ENCODE measurements at places on chromosomes 6 and 20. TPM values are rescaled to one million over a fixed set of nuclear protein-coding genes. Genes with fewer than 3 reads are reported as not detected.

Gene RAD21L1
- total RNA-seq: not detected

GRCh38 chr6:15403094-15403755 is 157.4 kb downstream of the JARID2 start:
- DNase-seq: no peak

Gene C6orf58
- total RNA-seq: not detected

Gene TTLL9
- total RNA-seq: 3.0 TPM

DNA sequence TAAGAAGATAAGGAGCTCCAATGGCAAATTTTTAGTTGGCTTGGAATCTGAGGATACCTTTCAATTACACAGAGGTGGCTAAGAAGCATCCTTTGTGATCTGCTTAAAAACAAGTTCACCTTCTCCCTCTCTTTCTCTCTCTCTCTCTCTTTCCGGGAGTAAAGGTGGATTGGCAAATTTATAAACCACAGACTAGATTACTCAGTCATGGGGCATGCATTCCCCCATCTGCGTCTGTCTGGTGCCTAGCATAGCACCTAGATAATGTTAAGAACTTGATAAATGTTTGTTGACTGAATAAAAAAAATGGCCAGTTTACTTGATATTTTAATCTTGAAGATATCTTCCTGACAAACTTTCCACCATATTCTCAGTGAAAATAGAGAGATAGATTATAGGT is 312.3 kb downstream of the CDC5L start:
- no peak for DNase-seq

DNA sequence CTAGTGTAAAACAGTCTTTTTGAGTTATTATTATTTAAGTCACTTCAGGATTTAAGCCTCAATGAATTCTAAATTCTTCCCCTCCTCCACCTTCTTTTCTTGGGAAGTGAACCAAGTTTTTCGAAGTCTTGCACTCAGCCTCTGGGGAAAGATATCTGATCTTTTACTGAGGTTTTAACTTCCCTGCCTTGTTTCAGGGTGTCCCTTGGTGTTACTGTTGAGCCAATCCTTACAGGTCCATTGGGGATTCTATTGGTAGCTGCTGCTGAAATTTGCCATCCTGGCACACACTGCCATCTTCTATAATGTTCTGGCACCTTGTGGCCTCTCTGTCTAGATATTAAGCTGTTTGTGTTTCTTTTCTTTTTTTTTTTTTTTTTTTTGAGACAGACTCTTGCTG is 31.7 kb downstream of the BEND6 start:
- DNase-seq: no peak

DNA sequence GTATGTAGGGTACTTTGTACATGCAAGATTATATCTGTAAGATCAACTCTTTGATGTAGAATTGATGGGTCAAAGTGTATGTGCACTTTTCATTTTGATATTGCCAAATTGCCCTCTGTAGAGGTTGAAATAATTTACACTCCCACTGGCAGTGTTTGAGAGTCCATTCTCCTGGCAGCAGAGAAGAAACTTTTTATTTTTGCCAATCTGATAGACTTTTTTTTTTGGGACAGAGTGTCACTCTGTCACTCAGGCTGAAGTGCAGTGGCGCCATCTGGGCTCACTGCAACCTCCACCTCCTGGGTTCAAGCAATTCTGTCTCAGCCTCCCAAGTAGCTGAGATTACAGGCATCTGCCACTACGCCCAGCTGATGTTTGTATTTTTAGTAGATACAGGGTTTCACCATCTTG is 199.2 kb downstream of the ZFAND3 start:
- DNase-seq: no peak

Gene CRYBG1
- total RNA-seq: 5.9 TPM

GRCh38 chr20:46816886-46817638 is 77.6 kb upstream of the EYA2 start:
- DNase-seq: no peak

GRCh38 chr6:14543971-14544585 is 426.5 kb downstream of the CD83 start:
- no peak for DNase-seq

DNA sequence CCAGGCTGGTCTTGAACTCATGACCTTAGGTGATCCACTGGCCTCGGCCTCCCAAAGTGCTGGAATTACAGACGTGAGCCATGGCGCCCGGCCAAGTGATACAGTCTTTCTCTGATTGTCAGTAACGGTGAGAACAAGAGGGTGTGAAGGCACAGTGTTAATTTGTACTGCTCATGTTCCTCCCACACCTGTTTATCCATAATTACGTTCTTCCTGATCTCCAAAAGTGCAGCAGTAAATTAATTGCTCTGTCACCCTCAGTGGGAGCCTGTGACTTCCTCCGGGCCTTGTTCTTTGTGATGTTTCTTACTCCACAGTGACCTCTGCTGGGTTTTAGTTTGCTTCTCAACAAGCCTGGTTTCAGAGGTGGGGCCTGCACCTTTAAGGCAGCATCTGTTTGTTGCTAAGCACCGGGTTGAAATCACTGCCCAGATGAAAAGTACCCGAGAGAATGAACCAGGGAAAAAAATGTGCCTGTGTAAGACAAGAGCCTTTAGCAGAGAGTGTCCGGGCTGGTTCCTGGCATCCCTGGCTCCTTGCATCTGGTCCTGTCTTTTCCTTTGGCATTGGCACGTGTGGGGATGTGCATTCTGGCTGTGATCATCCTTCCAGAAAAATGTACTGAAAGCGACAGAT is 89.1 kb upstream of the CLDN20 start:
- DNase-seq: no peak

Gene KCNK15
- total RNA-seq: 1.2 TPM

DNA sequence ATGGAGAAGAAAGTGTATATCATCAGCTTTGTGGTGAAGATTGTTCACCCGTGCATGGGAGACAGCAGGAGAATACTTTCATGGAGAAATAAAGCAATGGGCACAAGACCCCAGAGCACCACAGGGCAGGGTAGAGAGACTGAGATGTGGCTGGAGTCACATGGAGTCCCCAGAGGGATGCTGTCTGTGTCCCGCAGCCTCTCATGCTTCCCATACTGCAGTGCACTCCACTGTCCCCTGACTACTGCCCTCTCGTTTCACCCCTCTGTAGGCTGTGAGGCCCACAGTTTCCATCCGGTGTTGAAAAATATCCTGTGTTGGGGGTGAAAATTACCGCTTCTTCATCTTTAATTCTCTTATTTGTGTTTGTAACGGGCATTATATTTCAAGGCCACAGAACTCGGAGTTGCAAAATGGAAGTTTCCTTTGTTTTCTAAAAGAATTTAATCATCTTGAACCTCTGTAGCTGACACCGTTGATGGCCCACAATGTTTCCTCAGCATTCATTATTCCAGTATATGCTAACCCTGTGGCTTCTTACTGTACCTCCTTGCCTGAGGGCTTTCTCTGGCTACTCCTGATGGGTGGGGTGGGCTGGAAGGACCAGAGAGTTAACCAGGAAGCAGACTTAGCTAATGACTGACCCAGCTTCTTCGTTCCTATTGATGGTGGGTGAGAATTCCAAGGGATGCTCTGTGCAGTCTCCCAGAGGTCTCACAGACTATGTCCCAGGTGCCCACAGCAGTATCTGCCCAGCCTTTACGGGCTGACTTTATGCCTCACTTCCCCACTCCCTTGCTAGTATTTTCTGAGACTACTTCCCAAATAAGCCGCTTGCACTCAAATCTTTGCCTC is 51.7 kb downstream of the PROKR2 start:
- DNase-seq: no peak

DNA sequence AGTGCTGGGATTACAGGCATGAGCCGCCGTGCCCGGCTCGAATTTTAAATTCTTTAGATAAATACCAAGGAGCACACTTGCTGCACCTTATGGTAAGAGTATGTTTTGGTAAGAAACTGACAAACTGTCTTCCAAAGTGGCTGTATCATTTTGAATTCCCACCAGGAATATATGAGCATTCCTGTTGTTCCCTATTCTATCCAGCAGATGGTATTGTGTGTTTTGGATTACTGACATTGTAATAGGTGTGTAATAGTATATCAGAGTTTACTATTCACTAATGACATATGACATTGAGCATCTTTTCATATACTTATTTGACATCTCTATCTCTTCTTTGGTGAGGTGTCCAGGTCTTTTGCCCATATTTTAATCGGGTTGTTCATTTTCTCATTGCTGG is 40.5 kb downstream of the TGM6 start:
- no peak for DNase-seq

Gene KCNK16
- not detected for total RNA-seq

- no peak for DNase-seq
Observed at GRCh38 chr6:50381099-50381415, 331.3 kb upstream of the DEFB112 start.

DNA sequence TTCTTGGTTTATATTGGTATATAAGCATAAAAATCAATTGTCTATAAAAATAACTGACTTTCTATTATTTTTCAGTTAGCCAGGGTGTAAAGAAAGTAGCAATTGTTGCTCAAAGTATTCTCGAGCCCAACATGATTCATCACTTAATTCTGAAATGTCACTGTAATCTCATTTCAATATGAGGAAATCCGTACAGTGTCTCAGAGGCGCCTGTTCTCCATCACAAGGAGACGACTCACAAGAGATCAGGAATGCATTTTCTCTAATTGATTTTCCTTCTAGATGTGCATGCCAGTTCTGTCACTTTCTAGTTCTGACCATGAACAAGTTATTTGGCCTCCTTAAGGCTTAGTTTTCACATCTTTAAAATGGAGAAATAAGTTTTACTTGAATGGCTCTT is 753.1 kb downstream of the MAFB start:
- DNase-seq: no peak

DNA sequence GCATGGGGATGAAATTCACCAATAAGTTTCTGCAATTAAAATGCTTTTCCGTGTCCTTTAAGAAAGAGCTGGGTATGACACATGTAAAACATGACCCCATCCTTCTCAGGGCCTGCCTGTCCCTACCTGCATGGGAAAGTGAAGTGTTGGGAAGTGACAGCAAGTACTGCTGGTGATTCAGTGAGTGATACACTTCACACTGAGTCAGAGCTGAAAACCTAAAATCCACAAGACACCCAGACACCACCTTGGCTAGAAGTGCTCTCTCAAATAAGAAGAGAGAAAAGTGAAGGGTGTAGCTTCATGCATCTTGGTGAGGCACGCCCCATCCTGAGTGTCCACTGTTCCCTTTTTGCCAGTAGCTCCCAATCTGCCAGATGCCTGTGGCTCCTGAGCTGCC is 3.3 kb downstream of the RAB22A start:
- DNase-seq: no peak

DNA sequence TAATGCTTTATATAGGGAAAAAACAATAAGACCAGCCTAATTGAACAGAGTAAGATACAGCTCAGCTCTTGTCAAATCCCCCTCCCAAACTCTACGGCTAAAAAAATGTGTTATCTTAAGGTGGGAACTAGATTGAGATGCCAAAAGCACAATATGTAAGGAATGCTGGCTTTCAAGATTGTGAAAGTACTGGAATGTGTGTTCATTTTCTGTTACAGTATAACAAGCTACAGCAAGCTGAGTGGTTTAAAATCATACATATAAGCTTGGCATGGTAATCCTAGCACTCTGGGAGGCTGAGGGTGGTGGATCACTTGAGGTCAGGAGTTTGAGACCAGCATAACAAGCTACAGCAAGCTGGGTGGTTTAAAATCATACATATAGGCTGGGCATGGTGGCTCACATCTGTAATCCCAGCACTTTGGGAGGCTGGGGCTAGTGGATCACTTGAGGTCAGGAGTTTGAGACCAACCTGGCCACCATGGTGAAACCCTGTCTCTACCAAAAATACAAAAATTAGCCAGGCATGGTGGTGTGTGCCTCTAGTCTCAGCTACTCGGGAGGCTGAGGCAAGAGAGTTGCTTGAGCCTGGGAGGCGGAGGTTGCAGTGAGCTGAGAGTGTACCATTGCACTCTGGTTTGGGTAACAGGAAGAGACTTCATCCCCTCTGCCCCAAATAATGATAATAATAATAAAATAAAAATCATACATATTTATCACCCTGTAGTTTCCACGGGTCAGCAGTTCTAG is 297.7 kb downstream of the DOK5 start:
- DNase-seq: no peak

Gene MMP24
- not detected for total RNA-seq

Gene UBE2C
- 6.9 TPM for total RNA-seq

Gene TAF11
- total RNA-seq: 17.1 TPM

GRCh38 chr6:28868873-28869272 is 54.9 kb downstream of the TRIM27 start:
- DNase-seq: no peak

Gene RAB44
- 0.39 TPM for total RNA-seq

Gene SLC26A8
- not detected for total RNA-seq

Gene COL11A2
- total RNA-seq: 1.5 TPM

Gene SLC35F1
- total RNA-seq: 40.4 TPM

DNA sequence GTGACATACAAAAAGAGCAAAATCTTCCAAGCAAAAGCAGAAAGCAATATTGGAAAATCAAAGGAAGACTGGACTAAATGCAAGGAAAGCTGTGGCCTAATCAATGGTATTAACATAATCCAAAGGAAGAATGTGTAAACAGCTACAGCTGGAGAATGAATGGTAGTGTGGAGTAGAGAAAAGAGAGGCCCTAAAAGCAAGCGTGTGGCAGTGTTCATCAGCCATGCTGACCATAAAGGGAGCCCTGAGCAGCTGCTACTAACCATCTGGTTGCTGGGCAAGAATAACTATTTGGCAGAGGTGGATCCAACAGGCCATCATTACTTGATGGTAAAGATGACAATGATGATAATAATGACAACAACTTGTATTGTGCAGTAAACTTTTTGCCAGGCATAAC is 148.5 kb upstream of the BEND6 start:
- no peak for DNase-seq

Gene GGT7
- total RNA-seq: 30.3 TPM

Gene ADGRF5
- total RNA-seq: 21.2 TPM

Gene CENPW
- total RNA-seq: not detected

Data from tibial nerve (tissue), 4 donors.